ENCODE measurements at places on chromosomes 7 and 10.

- no peak for DNase-seq
These were observed 71.5 kb downstream of the MAPK8 start for GRCh38 chr10:48377751-48378530.

DNA sequence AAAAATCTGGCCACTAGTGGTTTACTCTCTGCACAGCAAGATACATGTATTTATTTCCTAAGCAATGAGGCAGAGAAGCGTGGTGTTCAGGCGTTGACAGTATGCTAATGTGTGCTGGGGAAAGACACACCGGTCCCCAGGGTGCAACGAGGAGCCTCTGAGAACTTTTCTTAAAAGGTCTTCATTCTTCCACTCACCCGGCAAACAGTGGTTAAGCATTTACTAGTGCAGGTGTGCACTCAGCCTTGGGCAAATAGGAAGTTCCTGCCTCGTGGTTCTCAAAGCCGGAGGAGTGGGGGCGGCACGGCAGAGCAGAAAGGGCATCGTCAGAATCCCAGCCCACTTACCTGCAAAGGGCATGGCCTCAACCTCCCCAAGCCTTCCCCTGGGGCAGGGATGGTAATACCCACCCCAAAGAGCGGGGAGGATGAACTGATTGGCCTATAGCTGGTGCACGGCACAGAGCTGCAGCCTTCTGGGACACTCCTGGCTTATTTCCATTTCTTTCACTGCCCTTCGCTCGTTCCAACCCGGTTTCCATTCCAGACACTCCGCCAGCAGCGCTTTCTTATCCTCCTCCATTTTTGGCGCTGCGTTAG is 184.3 kb upstream of the CTBP2 start:
- no peak for DNase-seq

DNA sequence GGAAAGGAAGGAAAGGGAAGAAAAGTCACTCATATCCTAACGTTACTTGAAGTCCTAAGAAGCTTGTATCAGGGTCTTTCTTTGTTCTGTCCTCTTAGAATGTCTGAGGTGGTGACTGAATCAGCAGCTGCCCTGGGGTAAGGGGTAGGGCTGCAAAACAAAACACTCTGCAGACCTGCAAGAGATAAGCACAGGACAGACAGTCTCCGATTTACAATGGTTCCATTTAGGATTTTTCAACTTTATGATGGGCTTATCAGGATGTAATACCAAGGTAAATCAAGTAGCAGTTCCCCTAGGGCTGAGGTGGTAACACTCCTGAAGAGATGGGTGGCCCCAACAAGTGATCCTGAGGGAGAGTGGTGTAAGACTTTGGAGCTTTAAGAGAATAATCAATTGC is 16.5 kb downstream of the KDM7A start:
- no peak for DNase-seq

GRCh38 chr7:70092314-70093204 is 494.3 kb downstream of the AUTS2 start:
- DNase-seq: no peak

- DNase-seq: no peak
These were observed 9.0 kb downstream of the PRF1 start for GRCh38 chr10:70593513-70593890.

GRCh38 chr7:71243736-71244410 is 111.9 kb downstream of the GALNT17 start:
- no peak for DNase-seq

DNA sequence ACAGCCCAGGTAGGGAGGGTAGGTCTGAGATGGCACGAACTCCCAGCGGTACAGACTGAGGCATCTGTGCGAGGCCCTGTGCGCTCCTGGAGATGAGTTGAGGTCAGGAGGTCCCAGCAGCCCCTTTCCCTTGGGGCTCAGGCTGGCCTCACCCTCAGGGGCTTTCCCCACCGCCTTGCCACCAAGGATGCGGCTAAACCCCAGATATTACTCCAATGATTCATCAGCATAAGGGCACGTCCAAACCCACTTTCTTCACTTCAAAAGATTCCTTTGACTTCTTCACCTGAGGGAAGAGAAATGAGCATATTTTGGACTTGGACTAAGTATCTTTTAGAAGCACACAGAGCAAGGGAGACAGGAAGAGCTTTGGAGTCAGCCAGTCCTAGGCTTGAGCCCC is 20.3 kb downstream of the UROS start:
- no peak for DNase-seq

GRCh38 chr10:10293481-10293951 is 724.2 kb upstream of the CELF2 start:
- no peak for DNase-seq

GRCh38 chr10:16843252-16843870 is 26.1 kb upstream of the RSU1 start:
- no peak for DNase-seq

- DNase-seq: no peak
These were observed 62.2 kb downstream of the NAMPT start for GRCh38 chr7:106222545-106222944.

- DNase-seq: no peak
These were observed 7.1 kb downstream of the BAG3 start for GRCh38 chr10:119658274-119658673.

- DNase-seq: no peak
These were observed 8.8 kb downstream of the DCLRE1C start for GRCh38 chr10:14945108-14945507.

DNA sequence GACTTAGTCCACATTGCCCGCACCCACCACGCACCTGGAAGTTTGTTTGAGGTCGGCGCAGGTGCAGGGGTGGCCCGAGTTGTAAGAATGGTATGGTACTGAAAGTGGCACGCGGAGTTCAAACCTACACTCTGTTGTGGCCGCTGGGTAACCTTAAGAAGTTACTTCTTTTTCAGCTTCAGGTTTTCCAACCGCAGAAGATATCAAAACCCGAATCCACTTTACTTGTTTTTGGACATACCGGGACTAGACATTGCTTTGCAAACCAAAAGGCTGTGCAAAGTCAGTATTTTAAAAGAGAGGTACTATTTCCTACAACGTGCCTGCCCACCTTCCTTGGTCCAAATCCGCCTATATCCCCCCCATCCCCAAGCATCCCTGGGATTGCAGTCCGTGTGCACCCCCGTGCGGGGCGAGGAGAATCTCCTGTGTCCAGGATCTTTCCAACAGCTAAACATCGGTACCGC is 1.0 kb downstream of the IGFBP3 start:
- DNase-seq: no peak

DNA sequence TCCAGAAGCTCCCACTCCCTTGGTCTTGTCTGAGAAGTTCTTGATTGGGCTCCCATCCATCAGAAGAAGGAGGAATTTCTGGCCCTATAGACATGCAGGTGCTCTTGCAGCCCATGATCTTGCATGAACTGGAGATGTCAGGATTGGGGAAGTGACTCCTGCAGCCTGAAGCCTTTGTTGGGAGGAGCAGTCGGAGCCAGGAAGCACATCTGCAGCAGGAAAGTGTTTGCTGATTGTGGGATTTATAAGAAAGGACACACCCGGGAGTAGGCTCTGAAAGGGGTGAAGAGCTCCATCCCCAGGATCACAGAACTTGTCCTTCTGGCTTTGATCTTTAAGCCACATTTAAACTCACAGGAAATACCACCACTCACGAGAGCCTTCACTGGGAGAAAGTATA is 185.2 kb downstream of the DYNC1I1 start:
- DNase-seq: no peak

Data from activated CD8-positive, alpha-beta memory T cell treated with anti-CD3 and anti-CD28 coated beads for 1 hour (primary cell).